Epithelial cell of proximal tubule (primary cell): ENCODE measurements at places on chromosomes 13 and 19. TPM values are rescaled to one million over a fixed set of nuclear protein-coding genes. Genes with fewer than 3 reads are reported as not detected.

DNA sequence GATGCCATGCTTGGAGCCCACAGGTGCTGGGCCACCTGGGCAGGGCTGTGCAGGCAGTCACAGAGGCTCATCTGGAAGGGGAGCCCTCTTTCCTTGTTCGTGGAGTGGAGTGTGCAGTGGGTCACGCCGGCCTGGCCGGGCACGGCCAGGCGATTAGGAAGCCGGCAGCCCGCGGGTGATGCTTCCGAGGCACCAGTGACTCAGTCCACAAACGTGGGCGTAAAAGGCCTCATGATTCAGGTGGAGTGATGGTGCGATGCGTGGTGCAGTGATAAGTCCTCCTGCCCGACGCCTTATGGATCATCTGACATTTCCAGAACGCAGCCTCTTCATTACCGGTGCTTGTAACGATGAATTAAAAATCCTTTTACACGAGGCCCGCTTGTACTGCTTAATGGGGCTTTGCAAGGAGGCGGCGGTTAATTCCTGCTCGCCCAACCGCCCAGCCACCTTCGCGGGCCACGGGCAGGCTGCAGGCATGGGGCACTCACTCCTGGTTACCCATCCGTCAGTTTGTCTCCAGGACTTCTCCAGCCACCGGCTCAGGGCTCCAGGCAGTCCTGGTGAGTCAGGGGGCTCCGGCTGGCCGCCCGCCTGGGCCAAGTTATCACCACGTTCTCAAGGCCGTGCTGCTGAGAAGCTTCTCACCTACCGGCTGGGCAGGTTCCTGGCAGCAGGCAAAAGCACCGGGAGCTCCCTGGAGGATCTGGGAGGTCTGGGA, 172.4 kb downstream of the KDM4B start:
- DNase-seq = no peak

DNA sequence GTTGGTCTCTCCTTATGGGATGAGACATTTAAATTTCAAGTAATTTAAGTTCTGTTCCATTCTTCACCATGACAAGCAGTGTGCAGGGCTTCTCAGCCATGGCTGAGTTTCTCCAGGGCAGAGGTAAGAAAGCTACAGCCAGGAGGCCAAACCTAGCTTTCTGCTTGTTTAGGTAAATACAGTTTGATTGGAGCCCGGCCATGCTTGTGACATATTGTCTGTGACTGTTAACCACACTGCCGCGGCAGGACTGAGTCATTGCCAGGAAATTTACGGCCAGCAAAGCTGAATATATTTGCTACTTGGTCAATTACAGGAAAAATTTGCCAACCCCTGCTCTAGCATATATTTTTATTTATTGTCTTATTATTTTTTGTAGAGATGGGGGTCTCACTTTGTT, 10.7 kb downstream of the NLRP8 start:
- DNase-seq = no peak

DNA sequence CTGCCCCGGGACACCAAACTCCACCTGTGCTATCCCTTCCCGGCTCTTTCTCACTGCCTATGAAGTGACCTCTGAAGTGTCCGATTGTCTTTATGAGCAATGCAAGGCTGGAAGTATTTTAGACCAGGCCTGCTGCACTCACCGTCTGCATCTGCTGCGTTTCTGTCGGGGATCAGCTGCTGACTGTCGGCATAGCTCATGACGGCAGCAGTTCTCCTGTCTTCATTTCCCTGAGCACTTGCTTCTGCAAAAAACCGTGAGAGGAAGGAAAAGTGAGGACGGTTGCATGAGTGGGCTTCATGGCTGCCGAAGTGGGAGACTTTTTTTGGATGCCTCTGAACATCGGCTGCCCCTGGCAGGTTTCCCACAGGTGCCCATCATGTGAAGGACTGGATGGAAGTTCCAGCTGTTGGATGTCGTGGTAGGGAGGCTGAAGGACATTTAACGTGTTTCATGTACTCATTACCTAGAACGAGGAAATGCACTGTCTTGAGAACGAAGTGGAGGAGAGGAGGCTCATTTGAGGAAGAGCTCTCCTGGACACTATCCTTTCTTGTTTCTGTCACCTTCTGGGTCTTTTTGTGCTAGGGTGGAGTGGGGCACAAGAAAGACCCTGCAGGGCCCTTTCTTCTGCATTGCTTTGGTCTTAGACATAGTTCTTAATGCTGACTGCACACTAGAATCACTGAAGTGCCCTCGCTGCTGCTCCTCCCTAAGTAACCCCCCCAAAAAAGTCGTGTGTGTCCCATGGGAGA, 94.7 kb downstream of the RNASEH2B start:
- no peak for DNase-seq

Gene CFAP97D2
- not detected in 2 replicates for total RNA-seq

Gene ZNF569
- 3.7 and 6.5 TPM in 2 replicates for total RNA-seq

DNA sequence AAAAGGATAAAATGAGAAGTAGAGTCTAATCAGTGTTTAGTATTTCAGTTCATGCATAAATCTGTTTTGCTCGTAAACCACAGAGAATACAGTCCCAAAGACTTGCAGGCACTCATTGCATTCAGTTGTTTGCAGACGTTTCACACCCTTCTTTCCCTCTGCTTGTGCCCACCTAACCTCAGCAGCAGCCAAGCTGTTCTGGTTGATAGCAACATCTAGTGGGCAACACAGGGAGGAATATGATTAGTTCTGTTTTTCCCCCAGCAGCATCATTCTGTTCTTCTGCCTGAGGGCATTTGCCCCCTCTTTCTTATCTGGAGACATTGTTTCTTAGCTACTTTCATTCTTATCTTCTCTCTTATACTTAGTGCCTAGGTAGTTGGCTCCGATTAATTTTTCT, 135.6 kb downstream of the PAN3 start:
- no peak for DNase-seq

DNA sequence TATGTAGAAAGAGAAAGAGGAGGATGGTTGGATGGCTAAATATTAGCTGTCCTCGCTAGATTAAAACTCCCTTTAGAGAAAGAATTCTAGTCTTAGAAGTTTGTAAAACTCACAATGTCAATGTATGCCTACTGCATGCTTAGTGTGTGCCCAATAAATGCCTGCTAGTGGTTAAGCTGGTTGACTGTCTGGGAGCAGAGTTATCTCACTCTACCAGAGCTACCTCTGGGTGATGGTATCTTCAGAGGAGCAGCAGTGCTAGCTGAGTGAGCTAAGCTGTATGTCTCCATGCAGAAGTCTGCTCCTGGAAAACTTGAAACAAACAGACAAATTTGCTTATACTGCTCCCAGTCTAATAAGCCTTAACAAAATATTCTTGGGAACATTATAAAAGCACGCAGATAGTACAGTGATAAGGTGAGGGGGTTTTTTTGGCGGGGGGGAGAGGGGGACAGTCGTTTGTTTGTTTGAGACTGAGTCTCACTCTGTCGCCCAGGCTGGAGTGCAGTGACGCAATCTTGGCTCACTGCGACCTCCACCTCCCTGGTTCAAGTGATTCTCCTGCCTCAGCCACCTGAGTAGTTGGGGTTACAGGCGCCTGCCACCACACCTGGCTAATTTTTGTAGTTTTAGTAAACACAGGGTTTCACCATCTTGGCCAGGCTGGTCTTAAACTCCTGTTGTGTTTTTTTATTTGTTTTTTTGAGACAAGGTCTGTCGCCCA, 202.8 kb upstream of the TSC22D1 start:
- no peak for DNase-seq

- no peak for DNase-seq
These were observed 35.8 kb upstream of the MEDAG start for GRCh38 chr13:30870049-30870884.

DNA sequence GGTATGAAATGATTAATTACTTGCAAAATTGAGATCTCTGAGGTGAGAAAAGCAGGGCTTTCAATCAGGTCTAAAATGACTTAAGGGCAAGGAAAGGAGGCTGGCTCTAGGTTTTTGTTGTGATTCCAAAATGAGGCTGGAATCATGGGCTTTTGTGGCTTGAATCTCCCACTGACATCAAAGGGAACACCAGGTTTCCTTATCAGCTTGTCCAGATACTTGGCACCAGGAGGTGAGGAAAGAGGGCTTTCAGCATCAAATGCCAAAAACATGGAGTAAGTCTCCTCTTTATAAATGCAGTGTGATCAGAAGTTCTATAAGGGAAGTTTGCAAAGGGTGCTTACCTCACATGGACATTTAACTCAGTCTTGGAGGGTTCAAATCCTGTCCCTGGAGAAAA, 402.3 kb downstream of the NDFIP2 start:
- DNase-seq = no peak

DNA sequence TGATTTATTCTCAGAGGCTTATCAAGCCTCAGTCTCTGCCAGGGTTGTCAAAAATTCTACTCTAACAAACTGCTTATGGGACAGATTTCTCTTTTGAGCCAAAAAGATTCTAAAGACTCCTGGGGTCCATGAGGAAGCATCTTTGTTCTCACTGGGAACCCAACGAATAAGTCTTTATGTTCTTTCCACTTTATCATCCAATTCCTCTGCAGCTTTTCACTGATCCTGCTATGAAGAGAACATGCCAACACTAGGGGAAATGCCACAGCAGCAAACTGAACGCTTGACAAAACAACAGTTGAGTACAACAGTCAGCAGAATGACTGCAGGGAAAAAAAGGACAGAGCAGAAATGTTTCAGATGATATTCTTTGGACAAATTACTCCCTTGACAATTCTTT, 22.2 kb downstream of the DCLK1 start:
- no peak for DNase-seq

- peak; percentile 93 for DNase-seq
These were observed 811 bp upstream of the PRMT1 start for GRCh38 chr19:49676136-49676783.

- no peak for DNase-seq
These were observed 1.7 kb upstream of the SERTAD3 start for GRCh38 chr19:40445780-40446262.

- DNase-seq = no peak
These were observed 93.6 kb downstream of the KL start for GRCh38 chr13:33109801-33110200.

GRCh38 chr19:33216198-33216830, 9.3 kb downstream of the SLC7A10 start:
- DNase-seq = no peak

DNA sequence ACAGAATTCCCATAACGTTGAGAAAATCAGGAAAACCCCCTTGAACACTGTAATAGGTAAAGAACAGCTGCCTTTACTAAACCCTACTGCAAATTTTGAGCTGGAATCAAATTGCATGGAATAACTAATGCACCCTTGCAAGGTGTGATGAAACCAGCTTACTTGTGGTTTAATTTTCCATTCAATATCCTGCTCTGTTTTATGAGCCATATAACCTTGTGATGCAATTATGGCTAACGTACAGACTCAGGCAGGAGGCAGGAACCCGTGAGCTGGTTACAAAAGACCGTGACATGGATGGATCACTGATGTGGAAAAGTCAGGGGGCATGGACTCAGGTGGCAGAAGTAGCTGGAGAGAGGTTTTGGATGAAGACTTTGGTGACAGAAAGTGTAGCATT, 438.6 kb downstream of the COG6 start:
- peak; percentile 80 for DNase-seq

DNA sequence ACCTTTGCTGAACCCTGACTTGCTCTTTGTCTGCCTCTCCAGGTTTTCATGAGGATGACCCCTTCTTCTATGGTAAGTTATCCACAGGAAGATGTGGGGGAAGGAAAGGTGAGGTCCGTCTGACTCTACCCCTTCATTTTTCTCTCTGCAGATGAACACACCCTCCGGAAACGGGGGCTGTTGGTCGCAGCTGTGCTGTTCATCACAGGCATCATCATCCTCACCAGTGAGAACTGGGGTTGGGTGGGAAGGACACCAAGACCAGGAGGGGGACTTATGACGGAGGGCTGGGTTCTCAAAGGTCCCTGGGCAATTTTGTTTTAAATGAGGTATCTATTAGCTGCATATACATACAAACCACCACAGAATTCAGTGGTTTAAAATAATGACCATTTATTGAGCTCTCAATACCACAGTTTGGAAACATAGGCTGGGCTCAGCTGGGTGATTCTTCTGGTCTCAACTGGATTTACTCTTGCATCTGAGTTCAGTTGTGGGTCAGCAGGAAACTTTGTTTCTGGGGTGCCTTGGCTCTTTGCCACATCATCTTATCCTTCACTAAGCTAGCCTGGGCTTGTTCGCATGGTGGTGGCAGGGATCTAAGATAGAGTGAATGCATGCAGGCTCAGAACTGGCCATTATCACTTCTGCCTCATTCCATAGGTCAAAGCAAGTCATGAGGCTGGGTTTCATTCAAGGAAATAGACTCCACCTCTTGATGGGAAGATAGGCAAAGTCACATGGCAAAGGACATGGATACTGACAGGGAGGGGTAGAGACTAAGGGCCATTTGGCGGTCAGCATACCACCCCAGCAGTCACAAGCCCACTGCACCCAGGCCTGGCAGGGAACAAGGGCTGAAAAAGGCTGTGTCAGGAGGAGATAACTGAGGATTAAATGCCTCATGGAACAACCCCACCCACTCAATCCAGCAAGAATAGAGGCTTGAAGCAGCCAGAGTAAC, 11.8 kb downstream of the FXYD5 start:
- DNase-seq = no peak

- no peak for DNase-seq
These were observed 26.3 kb downstream of the EPS15L1 start for GRCh38 chr19:16445238-16446107.

DNA sequence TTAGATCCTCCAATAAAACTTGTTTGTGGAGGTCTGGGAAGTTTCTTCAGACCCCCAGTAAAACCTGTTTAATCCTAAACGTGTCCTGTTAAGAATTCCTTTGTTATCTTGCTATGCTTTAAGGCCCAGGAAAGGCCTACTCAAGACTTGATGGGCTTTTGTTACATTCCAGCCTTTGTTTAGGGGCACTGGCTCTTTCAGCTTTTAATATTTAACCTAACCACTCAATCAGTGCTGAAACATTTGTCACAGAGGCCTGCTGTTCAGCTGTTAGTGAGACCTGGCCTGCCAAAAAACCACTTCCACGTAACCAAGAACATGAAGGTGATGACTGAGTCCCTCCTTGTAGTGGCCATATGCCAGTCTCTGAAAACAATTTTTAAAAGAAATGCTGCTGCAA, 41.7 kb downstream of the PCDH17 start:
- DNase-seq = peak; percentile 20

GRCh38 chr13:52899206-52899605, 50.8 kb upstream of the PCDH8 start:
- no peak for DNase-seq

GRCh38 chr13:49865218-49865617, 70.9 kb downstream of the SPRYD7 start:
- no peak for DNase-seq

Gene CRX
- total RNA-seq = not detected in 2 replicates

DNA sequence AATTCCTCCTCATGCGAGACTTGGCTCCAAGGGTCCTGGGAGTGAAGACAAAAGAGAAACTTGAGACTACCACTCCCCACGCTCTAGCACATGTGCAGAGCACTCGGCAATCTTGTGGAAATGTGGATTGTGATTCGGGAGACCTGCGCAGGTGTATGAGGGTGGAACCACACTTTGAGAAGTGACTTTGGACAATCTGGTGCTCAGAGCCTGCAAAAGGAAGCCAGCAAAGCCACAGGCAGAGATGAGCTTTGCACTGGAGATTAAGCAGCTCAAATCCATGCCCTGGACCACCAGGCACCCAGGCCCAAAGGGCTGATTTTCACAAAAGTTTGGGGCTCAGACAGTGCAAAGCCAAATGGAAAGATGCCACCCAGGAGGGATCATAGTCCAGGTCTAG, 162.5 kb upstream of the TSHZ3 start:
- DNase-seq = no peak

GRCh38 chr13:33057019-33057780, 41.0 kb downstream of the KL start:
- DNase-seq = no peak

Gene KLK4
- total RNA-seq = not detected in 2 replicates
